Effector memory CD8-positive, alpha-beta T cell (primary cell): ENCODE measurements at places on chromosomes 13 and 19.

GRCh38 chr13:48647625-48648024, 6.1 kb upstream of the CYSLTR2 start:
- no peak overlapping the region for H3K4me3 ChIP-seq
- H3K4me1 ChIP-seq: peaks cover 2% of the 10 kb centered on the region
- no peak overlapping the region for H3K27ac ChIP-seq
- H3K27me3 ChIP-seq: peaks cover 5% of the 10 kb centered on the region

GRCh38 chr19:58557221-58558065, 968 bp downstream of the UBE2M start:
- H3K4me1 ChIP-seq: peaks cover 65% of the 10 kb centered on the region
- DNase-seq: no peak
- peak overlapping the region; percentile 95 for H3K27ac ChIP-seq
- no peaks in the 10 kb centered on the region for H3K27me3 ChIP-seq
- peaks cover 76% of the 10 kb centered on the region for H3K36me3 ChIP-seq

- no peaks in the 10 kb centered on the region for H3K36me3 ChIP-seq
- H3K4me1 ChIP-seq: no peaks in the 10 kb centered on the region
- no peaks in the 10 kb centered on the region for H3K27me3 ChIP-seq
- no peak overlapping the region for H3K4me3 ChIP-seq
Measured at GRCh38 chr13:71806886-71807285, 60.1 kb downstream of the DACH1 start.

- H3K4me1 ChIP-seq: no peaks in the 10 kb centered on the region
- no peak overlapping the region for H3K27ac ChIP-seq
- no peak overlapping the region for H3K4me3 ChIP-seq
- DNase-seq: no peak
- H3K36me3 ChIP-seq: no peaks in the 10 kb centered on the region
- no peaks in the 10 kb centered on the region for H3K27me3 ChIP-seq
Measured at GRCh38 chr13:83100237-83100636, 782.0 kb downstream of the SLITRK1 start.

DNA sequence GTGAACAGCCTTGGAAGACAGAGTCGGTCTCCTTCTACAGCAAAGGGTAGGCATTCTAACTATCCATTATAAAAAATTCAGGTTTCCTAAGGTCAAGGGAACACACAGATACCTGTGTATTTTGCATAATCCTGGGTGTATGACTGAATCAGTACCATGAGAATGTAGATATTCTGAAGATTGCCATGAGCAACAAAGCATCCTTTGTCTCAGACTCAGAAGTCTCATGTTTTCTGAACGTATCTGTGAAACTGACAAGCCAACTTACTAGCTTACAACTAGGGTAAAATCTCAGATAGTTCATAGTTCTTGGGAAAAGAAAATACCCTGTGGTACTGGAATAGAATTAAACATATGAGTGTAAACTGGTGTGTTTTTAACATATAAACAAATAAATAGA, 6.5 kb downstream of the ZNF566 start:
- H3K36me3 ChIP-seq: no peaks in the 10 kb centered on the region
- no peak for DNase-seq
- H3K27me3 ChIP-seq: no peaks in the 10 kb centered on the region
- H3K4me1 ChIP-seq: peaks cover 17% of the 10 kb centered on the region

DNA sequence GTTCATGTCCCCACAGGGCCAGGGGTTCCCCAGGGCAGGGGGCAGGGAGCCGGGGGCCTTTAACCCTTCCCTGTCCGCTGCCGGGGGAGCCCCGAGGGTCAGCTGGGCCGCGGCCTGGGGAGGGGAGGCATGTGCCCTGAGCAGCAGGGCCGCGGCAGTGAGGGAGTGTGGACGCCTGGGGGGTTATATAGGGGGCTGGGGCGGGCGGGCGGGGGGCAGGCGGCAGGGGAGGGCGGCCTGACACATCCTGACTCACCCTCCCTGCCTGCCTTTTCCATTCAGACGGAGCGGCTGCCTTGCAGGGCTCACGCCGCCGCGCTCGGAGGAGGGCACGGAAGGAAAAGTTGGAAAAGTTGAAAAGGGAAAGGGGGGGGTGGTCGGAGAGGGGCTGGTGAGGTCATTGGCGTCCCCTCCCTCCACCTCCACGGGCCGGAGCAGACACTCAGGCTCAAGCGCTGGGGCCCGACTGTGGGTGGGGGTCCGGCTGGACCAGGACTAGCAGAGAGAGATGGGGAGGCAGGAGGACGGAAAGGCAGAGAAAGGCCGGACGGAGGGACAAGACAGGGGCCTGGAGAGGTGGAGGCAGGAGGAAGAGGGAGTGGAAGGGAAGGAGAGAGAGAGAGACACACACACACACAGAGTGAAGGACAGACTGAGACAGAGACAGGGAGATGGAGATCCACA, at the start of gene IL11:
Gene IL11, minus strand, starts transcription at position 159 of the 684 bp plus-strand sequence. Its CDS starts 153 bp downstream, at position 6.
- H3K36me3 ChIP-seq: no peaks in the 10 kb centered on the region
- peak within 1 kb of the TSS; percentile 86 for H3K4me3 ChIP-seq

- H3K27me3 ChIP-seq: no peaks in the 10 kb centered on the region
- DNase-seq: no peak
- no peaks in the 10 kb centered on the region for H3K36me3 ChIP-seq
- no peak overlapping the region for H3K4me3 ChIP-seq
- H3K4me1 ChIP-seq: no peaks in the 10 kb centered on the region
Measured at GRCh38 chr13:48909056-48909389, 66.7 kb upstream of the FNDC3A start.

DNA sequence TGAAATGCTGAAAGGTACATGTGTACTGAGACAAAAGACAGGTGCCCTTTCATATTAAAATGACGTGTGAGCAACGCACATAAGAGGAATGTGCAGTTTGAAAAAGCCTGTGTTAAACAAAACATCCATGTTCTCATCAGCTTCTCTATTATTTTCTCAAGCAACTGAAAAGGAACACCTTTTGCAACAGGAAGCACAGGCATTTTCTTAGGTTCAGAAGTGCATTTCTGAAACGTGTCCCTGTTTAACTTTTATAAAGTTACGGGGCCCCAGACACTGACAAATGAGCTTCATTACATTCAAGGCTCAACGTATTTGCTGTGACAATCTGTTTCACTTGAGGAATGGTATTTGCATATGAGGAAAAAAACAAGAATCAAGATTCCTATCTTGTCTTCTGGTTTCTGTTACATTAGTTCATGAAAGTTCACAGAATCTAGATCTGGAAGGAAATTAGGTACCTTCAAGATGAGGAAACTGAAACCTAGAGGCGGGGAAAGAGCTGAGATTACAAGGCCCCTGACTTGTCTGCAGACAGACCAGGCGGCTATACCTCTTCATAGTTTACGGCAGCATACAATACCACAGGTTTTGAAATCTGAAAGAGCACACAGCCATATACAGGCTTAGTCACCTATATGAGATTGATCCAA, 431.7 kb downstream of the KLF12 start:
- no peak overlapping the region for H3K4me3 ChIP-seq
- no peaks in the 10 kb centered on the region for H3K27me3 ChIP-seq
- DNase-seq: peak; percentile 15
- H3K4me1 ChIP-seq: peaks cover 17% of the 10 kb centered on the region
- peak overlapping the region; percentile 90 for H3K27ac ChIP-seq

DNA sequence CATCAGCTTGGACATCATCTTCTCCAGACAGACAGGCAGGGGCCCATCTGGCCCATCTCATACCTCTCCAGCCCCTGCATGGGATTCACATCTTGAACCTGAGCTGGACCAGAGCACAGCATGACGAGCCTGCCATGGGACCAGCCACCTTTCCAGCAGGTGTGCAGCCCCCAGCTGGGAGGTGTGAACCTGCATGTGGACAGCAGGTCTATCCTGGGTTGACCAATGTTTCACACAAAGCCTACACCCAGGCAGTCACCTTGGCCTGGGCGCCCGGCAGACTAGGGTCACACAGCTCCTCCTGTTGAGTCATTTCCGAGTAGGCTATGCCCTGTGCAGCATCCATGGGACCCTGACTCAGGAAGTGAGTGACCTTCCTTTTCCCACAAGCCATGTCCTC, 41.4 kb downstream of the MAU2 start:
- H3K27ac ChIP-seq: no peak overlapping the region
- H3K4me1 ChIP-seq: peaks cover 15% of the 10 kb centered on the region
- H3K4me3 ChIP-seq: peak overlapping the region; percentile 16

DNA sequence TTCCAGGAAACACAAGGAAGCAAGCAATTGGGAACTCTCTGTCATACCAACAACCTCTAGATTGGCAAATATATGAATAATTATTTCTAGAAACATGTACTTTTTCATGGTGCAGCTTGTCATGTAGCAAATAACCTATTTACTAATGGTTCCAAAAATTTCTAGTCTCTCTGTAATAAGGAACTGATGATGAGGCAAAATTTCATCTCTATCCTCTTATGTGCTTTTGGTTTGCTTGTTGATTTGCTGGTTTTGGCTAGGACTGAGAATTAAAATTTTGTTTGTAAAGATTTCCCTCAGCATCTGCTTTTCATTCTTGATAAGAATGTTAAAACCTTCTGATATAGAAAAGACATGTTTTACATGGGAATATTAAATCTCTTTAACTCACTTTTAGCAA, 123.2 kb upstream of the UFM1 start:
- no peaks in the 10 kb centered on the region for H3K27me3 ChIP-seq
- H3K4me3 ChIP-seq: no peak overlapping the region
- H3K4me1 ChIP-seq: no peaks in the 10 kb centered on the region
- no peaks in the 10 kb centered on the region for H3K36me3 ChIP-seq
- H3K27ac ChIP-seq: no peak overlapping the region
- no peak for DNase-seq

DNA sequence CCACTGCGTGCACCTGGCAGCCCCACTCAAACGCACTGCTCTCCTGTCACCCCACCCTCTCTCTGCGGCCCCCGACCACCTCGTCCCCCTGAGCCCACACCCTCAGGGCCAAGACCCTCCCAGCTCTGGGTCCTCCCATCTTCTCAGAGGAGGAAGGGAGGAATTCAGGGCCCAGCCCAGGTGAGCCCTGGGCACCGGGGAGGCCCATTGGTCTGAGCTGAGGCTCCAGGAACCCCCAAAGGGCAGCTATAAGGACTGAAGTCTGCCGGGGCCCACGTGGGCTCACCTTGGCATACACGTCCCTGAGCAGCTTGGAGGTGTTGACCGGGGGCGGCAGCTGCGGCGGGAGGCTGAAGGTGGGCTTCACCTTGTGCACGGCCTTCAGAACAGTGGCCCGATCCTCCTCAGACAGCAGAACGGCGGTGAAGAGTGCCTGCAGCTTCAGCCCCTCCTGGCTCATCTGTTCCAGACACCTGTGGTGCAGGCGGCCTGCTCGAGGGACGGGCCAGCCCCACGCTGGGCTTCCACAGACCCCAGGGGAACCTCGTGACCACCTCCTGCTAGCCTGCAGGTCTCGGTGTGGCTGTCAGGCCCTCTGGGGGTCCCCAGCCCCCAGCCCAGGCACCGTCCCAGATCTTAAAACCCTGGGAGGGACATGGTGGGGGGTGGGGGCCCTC, 8.8 kb downstream of the POLRMT start:
- H3K36me3 ChIP-seq: peaks cover 42% of the 10 kb centered on the region
- H3K27me3 ChIP-seq: no peaks in the 10 kb centered on the region
- no peak for DNase-seq
- H3K4me1 ChIP-seq: no peaks in the 10 kb centered on the region
- H3K27ac ChIP-seq: no peak overlapping the region

DNA sequence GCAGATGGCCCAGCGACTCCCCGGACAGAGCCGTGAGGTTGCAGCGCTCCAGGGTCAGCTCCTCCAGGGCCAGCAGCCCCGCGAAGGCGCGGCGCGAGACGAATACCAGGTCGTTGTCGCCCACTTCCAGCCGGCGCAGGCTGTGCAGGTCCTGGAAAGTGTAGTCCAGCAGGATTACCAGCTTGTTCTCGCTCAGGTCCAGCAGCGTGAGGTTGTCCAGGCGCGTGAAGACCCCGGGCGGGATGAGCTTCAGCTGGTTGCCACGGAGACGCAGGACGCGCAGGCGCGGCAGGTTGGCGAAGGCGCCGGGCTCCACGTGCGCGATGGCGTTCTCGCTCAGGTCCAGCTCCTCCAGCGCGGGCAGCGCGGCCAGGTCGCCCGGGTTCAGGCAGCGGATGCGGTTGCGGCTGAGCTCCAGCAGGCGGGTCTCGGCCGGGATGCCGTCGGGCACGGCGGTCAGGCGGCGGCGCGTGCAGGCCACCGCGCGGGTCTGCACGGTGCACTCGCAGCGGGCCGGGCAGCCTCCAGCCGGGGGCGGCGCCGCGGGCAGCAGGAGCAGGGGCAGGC, 9.3 kb upstream of the PEAK3 start:
- peaks cover 72% of the 10 kb centered on the region for H3K36me3 ChIP-seq
- DNase-seq: no peak
- peak overlapping the region; percentile 84 for H3K4me3 ChIP-seq
- H3K27me3 ChIP-seq: no peaks in the 10 kb centered on the region
- peaks cover 29% of the 10 kb centered on the region for H3K4me1 ChIP-seq

DNA sequence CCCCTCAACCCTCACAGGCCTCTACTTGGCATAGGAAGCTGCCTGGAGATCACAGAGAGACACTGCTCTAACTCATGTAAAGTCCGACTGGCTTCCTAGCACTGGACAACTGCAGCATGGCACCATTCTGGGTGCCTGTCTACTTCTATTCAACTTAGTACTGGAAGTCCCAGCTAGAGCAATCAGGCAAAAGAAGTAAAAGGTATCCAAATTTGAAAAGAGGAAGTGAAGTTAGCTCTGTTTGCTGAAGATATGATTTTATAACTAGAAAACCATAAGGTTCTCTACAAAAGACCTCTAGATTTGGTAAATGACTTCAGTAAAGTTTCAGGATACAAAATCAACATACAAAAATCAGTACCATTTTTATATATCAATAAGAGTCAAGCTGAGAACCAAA, 1017.6 kb downstream of the PCDH9 start:
- H3K27ac ChIP-seq: no peak overlapping the region
- H3K27me3 ChIP-seq: no peaks in the 10 kb centered on the region
- no peak for DNase-seq

DNA sequence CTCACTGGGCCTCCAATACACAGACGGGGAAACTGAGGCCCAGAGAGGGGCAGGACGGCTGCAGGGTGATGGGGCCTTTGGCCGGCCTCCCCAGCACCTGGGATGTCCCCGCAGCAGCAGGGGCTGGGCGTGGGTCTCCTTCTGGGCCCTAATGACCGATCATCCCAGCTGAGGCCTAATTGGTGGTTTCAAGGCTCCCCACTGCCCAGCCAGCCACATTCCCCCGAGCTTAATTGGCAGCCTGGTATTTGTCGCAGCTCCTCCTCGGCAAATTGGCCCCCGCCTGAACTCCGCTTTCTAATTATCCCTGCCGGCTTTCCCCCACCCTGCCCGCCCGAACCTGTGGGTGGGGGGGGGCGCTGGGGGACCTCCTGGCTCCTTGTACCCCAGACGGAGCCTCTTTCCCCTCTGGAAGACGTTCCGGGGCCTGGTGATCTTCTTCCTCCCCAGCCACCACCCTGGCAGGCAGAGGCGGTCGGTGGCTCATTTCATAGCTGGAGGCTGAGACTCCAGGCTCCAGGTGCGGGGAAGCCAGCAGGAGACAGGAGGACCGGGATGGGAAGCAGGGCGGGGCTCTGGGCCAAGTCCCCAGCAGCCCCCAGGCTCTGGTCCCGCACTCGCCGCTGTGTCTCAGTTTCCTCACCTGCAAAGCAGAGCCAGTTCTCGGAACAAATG, 27.2 kb upstream of the WDR18 start:
- no peak for DNase-seq
- peaks cover 16% of the 10 kb centered on the region for H3K4me1 ChIP-seq
- H3K27me3 ChIP-seq: no peaks in the 10 kb centered on the region
- H3K36me3 ChIP-seq: no peaks in the 10 kb centered on the region
- H3K27ac ChIP-seq: no peak overlapping the region
- H3K4me3 ChIP-seq: no peak overlapping the region
